ENCODE measurements at places on chromosomes 16 and 17.

DNA sequence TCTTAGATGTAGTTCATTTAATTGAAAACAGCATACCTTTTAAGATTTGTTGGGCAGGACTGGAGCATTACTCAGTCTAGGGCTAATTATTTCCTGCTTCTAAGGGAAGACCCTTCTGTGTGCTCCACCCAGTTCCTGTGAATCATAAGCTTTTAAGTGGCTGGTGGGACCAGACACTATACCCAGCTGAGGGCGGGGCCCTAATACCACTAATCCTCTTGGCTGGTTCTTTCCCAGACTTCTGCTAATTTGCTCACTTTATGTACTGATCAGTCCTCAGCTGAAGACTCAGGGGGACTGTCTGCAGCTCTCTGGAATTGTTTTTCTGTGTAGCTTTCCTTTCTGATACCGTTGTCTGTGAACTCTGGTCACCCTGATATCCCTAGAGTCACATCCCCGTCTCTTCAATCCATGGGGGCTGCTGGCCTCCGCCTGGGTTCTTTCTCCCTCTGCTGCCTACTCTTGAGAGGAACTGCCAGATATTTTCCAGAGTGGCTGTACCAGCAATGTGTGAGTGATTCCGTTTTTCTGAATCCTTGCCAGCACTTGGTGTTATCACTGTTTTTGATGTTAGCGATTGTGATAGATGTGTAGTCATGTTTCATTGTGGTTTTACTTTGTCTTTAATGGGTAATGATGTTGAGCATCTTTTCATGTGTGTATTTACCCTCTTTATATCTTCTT lies 35.1 kb downstream of the MFSD11 start:
- no peak for DNase-seq

GRCh38 chr17:50285941-50286340 lies 11.7 kb downstream of the TMEM92 start:
- DNase-seq: no peak

GRCh38 chr16:9578459-9578858 lies 487.0 kb downstream of the HAPSTR1 start:
- no peak for DNase-seq

DNA sequence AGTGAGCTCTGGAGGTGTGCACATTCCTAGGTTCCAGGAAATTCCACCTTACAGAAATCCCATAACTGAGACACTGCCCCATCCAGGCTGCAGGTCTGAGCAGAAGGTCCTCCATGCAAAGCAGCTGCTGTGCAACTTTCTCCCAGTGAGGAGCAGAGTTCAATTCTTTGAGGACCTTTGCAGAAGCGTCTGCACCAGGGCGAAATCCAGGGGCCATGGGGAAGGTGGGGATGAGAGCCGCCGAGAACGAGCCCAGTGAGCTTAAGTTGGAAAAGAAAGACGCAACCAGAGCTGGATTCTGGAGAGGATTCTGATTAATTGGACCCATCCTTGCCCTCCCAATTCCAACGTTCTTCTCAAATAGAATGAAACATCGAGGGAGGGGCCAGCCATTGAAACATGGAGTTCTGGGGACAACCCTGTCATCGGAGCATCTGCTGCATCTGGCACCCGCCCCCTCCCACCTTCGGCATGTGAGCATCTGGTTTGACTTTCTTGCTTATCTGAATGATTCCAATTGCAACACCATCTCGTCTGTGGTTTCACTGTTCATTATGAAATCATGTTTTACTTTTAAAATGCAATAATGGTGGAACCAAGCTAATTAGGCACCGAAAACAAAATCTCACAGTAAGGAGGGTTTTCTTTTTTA lies 190.6 kb upstream of the FOXF1 start:
- DNase-seq: no peak

GRCh38 chr17:74579900-74580299 lies 12.2 kb downstream of the CD300LD start:
- no peak for DNase-seq

DNA sequence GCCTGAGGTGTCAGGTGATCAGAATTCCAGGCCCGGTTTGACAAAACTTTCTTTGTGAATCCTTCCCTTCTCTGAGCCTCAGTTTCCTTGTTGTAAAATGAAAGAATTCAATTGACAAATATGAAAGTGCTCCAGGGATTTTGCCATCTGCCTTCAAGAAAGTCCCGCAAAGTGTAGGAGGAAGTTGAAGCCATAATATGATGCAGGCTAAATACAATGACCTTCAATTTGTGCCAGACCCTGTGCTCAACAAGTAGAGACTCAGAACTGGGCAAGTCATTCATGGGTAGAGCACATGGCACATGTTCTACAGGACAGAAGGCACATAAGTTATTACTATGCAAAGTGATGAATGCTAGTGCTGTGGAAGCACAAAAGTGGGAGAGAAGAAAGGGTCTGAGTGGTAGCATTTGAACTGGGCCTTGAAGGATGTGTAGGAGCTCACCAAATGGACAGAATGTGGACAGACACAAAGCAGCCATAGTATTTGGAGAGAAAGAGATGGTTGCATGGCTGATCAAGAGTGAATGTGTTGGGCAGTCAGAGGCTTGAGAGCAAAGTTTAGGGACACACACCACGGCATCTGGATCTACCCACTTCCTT lies 2.4 kb upstream of the SCIMP start:
- DNase-seq: no peak

DNA sequence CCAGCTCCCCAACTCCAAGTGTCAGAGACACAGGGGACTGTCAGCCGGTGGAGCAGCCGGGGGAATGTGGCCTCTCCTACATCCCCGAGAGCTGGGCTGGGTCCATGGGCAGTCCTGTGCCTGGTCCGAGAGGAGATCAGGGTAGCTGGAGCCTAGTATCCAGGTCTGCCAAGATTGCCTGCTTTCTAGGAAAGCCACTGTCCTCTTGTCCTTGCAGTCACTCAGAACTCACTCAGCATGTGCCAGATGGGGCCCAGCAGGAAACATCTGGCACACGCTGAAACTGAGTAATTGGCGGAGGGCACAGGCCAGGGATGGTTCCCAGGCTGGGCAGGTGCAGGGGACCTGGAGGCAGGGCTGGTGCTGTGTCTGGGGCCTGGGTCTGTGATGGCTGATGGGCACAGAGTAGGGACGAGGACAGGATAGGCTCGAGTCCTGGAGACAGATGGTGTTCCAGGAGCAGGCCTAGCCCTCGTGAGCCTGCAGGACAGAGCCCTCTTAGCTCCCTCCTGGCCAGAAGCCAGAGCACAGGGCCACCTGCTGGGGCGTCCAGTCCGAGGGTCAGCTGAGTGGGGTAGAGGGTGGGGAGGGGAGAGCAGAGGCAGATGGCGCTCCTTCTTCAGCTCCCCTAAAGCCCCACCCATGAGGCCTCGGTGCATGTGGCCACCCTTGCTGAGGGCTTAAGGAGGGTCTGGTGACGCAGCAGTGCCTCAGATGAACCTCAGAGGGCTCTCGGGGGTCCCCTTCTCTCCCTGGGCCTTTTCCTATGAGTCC lies 31.1 kb downstream of the ADCY7 start:
- DNase-seq: no peak

- DNase-seq: no peak
These were observed 33.7 kb upstream of the KDM8 start for GRCh38 chr16:27169511-27170071.

DNA sequence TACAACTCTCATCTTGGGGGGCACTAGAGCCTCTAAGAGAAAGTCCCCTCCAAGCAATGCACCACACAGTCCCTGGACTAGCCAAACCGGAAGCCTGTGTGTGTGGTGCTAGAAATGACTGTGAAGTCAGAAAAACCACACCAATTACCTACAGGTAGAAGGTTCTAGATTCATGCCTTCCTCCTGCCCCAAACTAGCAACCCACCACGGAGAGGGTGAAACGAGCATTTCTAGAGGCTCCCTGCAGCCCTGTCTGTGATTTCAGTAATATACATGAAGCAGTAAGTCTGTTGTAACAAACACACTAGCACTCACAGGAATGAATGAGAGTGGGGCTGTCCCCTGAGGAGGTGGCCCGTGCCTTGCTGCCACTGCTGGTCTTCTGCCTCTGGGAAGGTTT lies 13.6 kb downstream of the ZFHX3 start:
- DNase-seq: no peak

- no peak for DNase-seq
These were observed 113.7 kb downstream of the ABCC6 start for GRCh38 chr16:16109453-16110110.

- DNase-seq: no peak
These were observed 171.5 kb downstream of the SPECC1 start for GRCh38 chr17:20180661-20181060.

DNA sequence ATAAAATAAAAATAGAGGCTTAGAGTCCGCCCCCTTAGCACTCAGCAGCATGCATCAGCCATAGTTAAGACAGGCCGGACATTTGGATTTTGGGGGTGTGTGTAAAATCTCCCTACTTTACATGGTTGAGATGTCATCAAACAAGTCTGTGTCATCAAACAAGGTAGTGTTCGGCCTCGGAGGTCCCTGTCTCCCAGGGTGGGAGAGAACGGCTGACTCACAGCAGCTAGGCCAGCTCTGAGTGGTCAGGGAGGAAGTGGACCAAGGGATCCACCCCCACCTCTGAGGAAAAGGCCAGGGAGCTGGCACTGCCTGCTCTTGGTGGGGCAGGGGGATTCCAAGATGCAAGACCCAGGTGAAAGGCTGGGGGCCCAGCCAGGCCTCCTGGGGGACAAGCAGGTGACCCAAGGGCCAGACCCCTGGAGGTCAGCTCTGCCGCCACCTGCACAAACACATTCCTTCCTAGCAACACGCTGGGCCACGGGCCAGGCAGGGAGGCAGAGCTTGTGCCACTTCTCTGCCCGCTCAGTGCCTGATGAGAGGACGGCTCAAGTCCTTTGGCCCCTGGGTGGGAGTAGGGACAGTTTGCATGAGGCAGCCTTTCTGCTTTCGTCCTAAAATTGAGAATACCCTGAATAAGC lies 28.5 kb downstream of the KIFC3 start:
- no peak for DNase-seq

DNA sequence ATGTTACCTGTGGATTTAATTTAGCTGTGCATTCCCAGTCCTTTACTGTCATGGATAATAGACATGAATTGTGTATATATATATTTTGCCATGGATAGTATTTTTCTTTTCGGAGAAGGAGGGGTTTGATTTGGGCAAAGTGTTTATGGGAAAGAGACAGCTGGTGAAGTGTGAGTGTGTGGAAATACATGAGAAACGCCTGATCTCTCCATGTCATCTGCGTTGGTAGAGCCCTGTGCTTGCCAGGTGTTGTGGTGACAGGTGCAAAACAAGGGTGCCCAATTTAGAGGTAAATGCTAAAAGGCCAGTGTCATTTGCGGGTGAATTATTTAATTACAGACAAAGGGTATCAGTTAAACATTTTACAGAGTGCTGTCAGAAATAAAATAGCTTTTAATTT lies 23.4 kb downstream of the NDEL1 start:
- DNase-seq: no peak

GRCh38 chr17:77830816-77831473 lies 127.6 kb upstream of the TNRC6C start:
- DNase-seq: no peak

DNA sequence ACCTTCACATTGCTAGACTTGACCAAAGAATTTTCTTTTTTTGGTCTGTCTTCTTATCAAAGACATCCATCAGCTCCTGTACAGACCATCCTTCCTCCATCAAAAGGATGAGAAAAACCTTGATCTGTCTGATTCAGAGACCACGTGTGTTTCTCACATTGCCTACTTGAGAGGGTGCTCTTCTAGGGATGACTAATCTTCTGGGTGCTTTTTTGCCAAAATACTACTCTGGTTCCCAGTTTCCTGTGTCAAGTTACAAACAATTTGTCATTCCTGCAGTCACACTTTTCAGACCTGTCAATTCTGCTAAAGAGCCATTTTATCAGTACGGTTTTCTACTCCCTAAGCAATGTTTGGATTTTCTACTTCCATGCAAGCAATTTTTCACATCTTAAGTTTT lies 492.2 kb downstream of the CDH11 start:
- DNase-seq: no peak

DNA sequence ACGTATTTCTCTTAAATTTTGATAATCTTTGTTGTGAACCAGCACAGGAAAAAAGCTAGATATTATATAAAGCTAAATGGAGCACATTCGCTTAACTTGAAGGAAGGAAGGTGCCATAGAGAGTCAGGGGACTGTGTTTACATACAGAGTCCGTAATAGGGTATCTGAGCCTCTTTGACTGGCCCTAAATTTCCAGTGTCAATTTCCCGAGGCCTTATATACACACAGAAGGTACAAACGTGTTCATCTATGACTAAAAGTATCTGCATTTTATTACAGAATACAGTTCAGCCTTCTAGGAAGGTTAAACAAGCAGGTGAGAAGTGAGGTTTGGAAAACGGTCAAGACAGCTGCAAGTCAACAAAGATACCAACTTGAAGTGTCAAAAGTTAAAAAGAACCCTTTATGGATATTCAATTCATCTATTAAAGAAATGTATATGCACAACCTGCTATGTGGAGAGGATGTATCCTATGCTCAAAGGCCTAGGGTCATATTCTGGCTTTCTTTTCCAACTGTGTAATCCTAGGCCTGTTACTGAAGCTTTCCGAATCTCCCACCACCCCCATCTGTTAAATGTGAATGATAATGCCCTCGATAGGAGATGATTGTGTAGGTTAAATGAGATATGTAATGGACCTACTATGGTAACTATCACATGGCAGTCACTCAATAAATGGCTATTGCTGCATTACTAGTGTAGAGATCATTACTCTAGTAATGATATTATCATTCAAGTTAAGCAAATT lies 263.7 kb upstream of the MAF start:
- DNase-seq: no peak

DNA sequence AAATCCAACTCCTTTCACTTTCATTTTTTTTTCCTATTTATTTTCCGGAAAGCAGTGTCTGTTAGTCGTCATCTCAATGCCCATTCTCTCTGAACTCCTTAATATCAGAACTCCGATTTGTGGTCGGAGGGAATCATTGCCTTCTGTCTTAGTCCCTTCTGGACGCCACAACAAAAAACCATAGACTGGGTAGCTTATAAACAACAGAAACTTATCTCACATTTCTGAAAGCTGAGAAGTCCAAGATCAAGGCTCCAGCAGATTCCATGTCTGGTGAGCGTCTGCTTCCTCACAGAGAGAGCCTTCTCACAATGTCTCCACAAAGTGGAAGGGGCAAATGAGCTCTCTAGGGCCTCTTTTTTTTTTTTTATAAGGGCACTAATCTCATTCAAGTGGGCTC lies 296.6 kb upstream of the CDH11 start:
- no peak for DNase-seq

DNA sequence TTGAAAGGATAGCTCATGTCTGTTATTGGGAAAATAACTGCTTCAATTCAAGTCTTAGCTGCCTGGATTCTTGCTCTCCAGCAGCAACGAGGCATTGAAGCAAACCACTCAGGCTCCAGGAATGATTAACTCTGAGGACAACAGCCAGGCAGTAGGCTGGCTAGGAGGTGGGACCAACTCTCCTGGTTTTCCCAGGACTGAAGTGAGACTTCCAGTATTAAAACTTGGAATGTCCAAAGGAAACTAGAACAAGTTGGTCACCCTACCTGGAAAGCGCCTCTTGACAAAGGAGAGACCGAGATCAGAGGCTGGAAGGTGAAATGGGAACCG lies 100.7 kb downstream of the SALL1 start:
- no peak for DNase-seq
